ENCODE measurements at places on chromosomes 3 and 15.

GRCh38 chr3:93973131-93974126 is at the start of gene PROS1:
TSS of gene PROS1 (minus strand) at chr3:93973896. CDS start at chr3:93973749, 147 bp downstream.
- DNase-seq: peak; percentile 68

DNA sequence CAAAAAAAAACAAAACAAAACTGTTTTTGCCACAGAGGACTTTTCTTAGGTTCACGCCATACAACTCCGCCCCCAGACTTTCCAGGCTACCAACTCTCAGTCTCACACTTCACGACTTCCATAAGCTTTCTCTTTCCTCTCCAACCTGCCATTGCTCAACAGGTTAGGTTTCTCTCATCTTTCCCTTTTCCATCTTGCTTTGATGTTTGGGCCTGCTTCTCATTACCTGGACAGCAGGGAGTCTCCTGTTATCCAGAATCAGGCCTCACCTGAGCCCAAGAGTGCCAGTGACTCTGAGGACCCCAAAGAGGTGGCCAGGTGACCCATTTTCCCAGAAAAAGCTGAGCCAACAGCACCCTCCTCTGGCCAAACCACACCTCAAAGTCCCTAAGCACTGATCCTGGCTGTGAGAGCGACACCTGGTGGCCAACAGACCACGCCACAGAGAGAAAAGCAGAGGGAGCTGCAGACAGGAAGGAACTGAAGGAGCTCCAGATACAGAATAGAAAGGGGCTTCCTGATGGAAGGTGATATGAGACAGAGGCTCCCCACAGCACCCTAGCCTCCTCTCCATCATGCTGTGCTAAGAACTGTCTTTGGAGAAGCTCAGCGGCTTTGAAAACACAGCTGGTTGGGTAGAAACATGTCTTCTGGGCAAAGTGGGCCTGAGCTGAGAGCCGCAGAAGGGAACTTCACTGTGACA is 4.0 kb downstream of the CCDC51 start:
- peak; percentile 76 for DNase-seq

GRCh38 chr3:124619887-124620599 is 110.2 kb upstream of the UMPS start:
- peak; percentile 9 for DNase-seq

- DNase-seq: no peak
Observed at GRCh38 chr15:45489690-45490238, 32.8 kb downstream of the SLC30A4 start.

DNA sequence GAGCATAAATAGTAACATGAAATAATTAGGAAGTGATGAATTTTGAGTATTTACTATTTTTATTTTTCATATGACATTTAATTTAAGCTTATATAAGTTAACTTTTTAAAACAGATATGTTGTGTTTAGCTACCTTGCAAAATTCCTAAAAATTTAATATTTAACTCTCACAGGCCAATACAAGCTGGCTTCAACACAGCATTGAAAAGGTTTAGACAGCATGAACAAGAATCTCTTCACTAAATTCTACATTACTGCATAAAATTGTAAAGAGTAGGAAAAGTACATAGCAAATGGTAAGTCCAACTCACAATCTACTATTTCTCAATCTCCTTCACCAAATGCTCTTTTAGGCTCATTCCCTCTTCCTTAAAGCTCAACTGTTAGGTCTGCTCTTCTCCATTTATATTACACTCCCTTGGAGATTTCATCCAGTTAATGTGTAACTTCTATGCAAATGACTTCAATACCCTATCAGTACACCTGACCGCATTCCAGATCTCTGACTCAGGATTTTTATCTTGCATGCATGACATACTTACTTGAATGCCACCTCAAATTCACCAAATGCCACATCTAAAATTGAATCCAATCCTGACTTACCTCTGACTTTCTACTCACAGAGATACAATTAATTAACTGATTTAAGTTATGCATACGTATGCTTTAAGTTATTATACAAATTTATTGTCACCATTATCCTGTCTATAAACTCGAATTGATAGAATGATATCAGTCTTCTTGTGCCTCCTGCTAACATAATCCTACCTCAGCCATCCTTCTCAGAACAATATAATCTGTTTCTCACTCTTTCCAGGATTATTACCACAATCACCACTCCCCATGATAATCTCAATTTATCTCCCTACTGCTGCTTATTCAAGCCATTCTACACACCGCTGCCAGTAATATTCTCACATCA is 127.0 kb downstream of the STAG1 start:
- peak; percentile 24 for DNase-seq

DNA sequence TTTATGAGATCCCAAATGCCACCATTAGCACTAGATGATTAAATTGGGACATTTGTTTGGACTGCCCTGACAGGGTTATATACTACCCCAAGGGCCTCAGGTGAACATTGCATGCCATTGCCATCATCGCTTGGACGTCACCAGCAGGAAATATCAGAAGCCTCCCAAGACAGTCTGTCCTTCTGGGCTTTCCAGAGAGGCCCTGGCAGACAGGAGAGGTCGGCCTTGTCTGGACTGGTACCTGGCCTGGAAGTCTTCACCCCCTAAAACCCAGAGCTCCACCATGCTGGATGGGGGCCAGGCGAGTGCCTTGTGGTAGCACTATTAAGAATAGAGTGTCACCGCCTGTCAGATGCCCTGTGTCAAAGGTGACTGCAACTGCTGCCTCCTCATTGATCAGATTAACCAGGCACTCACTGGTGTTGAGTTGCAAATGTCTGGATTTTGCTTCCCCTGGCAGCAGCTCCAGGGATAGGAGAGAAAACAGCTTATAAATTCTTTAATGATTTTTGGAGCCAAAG is 324.1 kb upstream of the RASGRP1 start:
- no peak for DNase-seq

DNA sequence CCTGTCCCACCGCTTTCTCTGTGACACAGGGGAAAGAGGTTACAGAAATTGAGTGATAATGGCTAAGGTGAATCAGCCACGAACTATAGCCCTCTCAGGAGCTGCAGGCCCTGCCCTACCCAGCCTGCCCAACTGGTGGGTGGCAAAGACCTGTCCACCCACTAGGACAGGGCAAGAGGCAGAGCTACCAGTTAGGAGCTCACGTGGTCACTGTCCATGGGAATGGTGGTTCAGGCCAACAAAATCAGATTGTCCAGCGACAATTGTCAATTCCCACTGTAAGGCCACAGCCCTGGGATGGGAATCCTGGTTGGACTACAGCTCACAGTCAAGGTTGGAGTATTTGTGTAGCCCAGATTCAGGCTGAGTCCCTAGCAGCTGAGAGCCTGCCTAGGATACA is 75.0 kb downstream of the PPCDC start:
- DNase-seq: no peak

DNA sequence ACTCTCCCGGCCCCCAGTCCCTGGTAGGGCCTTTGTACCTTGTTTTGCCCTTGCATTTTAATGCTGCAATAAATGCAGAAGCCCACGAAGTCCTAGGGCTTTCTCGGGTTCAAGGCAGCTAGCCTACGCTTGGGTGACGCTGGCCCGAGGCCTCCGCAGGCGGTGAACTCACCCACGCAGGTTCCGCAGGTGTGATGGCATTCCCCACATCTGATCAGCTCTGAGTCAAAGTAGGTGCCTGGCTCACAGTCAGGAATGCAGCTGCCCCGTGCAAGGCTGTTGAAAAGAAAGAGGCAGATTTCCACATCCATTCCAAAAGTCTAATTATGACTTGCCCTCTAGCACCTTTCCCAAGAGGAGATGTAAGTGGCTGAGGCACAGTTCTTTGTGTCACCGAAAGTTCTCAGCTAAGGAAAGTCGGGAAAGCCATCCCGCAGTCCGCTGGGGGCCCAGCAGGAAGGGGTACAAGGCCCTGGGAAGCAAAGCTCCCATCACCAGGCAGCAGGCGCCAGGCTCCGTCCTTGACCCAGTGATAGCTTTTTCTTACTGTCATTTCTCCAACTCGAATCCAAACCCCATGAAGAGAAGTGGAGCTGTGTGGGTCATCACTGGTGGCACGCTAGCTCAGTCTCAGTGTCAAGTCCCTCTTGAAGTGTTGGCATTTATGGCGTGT is 23.2 kb upstream of the SNRPA1 start:
- no peak for DNase-seq

DNA sequence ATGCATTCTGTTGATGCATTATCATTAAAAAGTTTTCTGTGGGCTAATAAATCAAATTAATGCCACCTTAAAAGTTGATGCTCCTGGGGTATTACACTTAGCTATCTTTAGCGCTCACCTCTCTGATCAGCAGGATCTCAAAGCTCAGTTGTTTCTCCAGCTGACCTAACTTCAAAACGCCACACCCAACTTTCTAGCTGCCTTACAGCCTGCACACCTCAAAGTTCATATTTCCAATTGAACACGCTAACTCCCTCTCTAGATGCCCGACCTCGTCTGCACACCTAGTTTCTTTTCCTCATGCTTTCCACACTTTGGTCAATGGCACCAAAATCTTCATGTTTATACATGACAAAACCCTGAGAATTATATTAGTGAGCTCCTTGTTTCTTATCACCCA is 98.2 kb upstream of the AGTR1 start:
- no peak for DNase-seq

DNA sequence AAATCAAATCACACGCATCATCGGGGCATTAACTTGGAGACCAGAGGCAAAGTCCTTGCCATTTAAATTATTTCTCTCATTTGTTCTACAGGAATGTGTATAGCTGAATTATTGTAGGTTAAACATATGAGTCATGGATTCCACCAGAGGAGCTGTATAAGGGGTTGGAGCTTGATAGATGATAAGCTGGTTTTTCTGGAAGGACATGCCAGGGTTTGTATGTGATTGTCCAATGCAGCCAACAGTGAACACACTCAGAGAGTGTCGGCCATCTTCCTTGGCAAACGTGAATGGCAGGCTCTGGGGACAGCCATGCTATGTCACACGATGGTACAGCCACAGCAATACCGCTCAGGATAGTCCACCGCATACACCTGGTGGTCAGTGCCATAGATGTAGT is 25.1 kb downstream of the SSUH2 start:
- DNase-seq: peak; percentile 23

DNA sequence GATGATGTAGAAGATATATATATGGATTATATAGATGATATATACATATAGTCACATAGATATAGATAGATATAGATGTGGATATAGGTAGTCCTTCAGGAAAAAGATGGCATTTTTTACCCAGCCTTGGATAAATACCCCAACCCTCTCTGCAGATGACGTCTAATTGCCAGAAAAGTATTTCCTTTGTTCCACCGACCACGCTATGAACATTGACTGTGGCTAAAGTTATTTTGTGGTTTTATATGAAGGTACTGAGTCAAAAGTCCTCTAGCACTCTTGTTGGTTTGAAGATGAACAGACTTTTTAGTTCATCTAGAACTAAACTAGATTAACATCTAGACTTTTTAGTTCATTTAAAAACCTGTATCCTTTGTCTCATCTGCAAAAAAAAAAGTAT is 207.7 kb downstream of the PLOD2 start:
- DNase-seq: peak; percentile 70

DNA sequence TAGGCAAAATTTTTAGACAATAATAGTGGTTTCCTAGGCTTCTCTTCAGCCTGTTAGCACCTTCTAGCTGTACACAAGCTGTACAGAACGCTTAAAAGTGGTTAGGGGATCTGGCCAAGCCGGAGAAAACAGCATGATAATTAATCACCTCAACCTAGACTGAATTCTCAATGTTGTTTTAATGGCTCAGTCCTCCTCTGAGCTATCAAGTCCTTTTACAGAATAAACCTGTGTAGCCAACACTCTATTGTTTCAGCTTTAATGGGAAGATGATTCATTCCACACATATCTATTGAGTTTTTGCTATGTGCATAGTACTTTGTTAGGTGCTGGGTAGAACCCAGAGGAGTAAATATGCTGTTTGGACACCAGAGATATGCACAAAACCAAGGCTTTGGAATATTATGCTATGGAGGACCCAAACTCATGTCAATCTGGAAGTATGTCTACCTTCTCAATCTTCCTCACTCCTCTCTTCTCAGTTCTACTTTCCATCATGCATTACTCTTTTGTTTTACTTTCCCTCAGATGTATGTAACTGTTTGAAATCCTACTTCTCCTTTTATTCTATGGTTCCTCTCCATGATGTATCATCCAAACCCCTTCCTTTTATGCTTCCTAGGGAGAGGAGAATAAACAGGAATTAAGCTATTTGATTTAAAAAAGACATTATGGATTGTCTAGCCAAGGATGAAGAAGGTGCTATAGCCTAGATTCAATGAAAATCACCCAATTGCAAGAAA is 27.6 kb upstream of the UBE2E2 start:
- DNase-seq: no peak

DNA sequence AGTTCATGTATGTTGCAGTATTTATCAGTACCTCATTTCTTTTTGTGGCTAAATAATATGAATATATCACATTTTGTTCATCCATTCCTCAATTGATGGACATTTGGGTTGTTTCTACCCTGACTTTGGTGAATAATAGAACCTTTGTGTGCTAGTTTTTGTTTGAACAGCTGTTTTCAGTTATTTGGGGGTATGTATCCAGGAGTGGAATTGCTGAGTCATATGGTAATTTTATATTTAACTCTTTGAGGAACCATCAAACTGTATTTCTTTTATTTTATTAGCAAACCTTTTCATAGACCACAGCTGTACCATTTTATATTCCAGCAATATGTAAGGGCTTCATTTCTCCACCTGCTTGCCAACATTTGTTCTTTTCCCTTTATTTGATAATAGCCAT is 38.4 kb upstream of the RBM5 start:
- peak; percentile 87 for DNase-seq

- no peak for DNase-seq
Observed at GRCh38 chr3:117016378-117016777, 306.8 kb downstream of the TUSC7 start.

DNA sequence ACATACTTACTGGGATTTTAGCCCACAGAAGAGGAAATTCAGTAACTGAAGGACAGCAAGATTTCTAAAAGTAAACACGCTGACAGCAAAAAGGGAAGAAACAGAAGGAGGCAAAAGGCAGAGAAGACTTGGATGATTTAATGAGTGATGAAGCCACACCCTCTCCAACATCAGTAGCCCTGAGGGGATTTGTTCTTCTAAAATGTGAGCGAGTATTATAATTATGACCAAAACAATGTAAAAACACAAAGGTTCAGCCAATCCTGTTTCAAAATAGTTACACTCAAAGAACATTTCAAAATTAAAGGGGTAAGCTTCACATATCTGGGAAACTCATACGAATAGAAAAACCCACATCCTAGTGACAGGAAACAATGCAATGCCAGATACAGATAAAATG is 25.0 kb downstream of the MCCC1 start:
- peak; percentile 68 for DNase-seq

DNA sequence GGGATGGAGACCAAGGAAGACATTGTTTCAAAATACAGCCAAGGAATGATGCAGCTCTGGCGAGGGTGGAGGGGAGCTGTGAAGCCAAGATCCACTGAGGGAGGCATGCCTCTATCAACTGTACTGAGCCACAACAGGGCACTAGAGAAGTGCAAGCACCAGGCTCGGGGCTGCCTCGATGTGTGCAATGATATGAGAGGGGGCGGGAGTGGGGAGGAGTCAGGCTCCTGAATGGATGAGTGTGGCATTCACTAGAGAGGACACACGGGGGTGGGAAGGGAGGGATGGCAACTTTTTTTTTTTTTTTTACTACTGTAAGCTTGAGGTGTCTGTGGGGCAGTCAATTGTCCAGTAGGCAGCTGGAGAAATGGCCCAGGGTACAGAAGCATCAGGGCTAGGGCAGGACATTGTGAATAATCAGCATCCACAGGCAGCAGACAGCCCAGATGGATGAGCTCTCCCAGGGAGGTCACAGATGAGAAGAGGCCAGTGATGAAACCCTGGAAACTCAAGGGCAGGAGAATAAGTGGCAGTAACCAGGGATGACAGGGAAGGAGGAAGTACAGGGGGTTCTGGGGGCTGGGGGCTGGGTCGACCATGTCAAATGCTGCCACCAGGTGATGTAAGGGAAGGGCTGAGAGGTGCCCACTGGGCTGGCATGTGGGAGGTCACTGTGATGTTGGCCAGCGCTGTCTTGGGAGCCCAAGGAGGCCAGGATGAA is 5.9 kb downstream of the STOML1 start:
- DNase-seq: no peak
